ENCODE measurements at places on chromosomes 5 and 9.

DNA sequence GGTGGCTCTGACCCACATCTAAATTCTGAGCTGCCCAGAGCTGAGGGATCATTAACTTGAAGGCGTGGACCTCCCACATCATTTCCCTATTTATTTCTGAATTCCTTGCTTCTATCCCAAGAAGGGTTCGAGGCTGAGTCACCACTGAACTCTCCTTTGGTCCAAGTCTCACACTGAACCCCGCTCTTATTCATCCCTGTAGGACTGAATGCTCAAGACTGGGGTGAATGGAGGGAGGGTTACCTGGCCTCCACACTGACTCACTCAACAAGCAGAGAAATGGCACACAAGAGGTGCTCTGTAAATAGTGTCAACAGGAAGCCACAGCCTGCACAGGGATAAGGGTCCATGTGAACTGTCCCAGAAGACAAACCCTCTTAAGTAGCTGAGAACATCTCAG is 79.1 kb upstream of the FSTL4 start:
- DNase-seq = no peak

DNA sequence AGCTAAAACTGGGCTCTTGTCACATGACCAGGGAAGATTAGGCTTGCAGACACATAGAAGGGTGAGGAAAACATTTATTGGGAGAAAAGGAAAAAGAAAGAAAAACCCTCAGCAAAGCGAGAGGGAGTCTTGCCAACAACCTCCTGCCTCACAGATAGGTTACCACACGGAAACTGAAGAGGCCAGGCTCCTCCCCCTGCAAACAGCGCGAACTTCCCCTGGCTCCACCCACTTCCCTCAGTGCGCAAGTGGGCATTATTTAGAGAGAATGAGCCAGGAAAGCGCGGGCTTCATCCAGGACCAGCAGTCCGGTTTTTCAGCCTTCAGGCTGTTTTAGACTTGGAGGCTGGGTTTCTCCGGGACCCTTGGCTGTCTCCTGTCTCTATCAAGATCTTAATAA is 70.3 kb downstream of the STK32A start:
- no peak for DNase-seq

DNA sequence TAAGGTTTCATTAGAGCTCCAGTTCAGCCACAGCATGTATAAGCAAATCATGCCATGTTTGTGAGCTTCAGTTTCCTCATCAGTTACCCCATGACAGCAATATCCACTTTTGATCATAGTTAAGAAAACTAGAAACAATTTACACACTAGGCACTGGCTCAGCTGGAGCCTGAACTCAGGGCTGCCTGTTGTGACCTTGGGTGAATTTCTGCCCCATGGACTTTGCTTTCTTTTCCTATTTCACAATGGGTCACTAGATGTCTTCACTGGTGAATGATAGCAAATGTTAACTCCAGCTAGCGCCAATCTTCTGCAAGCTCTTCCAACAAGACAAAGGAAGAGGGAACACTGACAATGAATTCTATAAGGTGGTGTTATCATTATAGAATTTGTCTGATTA is 233.3 kb upstream of the TRIM32 start:
- DNase-seq = no peak

- DNase-seq = no peak
Measured at GRCh38 chr9:115046824-115047223, 71.1 kb downstream of the TNC start.

Measured in AML-193 (cell line).